ENCODE measurements at places on chromosomes 7 and 10. TPM values are rescaled to one million over a fixed set of nuclear protein-coding genes. Genes with fewer than 3 reads are reported as not detected.

Gene CFAP69
- total RNA-seq = not detected

Gene PNLIPRP3
- total RNA-seq = not detected

Gene CFAP58
- 0.28 TPM for total RNA-seq

Gene PDE1C
- not detected for total RNA-seq

Gene RALA
- total RNA-seq = 31.9 TPM

Gene CCDC3
- total RNA-seq = not detected

DNA sequence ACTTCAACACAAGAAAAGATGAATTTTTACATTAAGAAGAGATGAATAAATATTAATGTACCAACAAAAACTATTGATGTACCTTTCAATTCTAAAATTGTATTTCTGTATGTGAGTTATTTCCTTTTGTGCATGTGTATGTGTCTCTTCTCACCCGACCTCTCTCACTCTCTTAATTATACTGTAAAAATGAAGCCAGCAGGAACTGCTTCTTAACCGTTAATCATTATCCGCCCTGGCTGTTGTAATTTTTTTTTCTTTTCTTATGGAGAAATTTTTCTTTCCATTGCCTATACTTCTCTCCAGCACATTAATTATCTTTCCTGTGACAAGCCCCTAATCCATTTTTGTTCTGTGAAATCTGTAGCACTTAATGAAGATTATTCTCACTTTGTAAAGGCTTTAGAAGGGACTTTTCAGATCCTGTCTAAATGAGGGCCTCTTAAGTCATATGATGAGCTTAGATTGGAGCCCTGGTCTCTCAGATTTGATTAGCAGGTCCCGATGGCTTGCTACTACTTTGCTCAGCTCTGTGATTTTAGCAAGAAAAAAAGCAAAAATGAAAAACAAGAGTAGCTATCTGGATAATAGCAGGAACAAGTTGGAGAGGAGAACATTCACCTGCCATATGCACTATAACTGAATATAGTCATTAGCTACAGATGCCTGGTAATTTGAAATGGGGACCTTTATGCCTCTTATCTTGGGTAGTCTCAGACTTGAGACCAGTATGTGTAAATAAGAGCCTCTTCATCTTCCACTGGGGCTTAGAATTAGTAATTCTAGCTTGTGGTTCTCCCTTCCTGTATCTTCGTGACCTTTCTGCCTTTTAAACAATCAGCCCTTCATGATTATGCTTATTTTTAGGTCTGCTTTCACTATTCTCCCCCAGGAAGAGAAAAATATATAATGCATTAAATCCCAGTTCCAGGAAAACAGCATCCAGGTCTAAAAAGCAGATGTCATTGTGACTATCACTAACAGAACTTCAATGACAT is 80.0 kb upstream of the COL1A2 start:
- H3K4me1 ChIP-seq = no peaks in the 10 kb centered on the region
- no peak overlapping the region for H3K27ac ChIP-seq
- H3K4me3 ChIP-seq = no peak overlapping the region
- DNase-seq = no peak

- no peak overlapping the region for H3K4me3 ChIP-seq
- H3K27me3 ChIP-seq = no peaks in the 10 kb centered on the region
- H3K27ac ChIP-seq = no peak overlapping the region
- no peaks in the 10 kb centered on the region for H3K4me1 ChIP-seq
These were observed 527.6 kb downstream of the PHTF2 start for GRCh38 chr7:78326189-78326588.

DNA sequence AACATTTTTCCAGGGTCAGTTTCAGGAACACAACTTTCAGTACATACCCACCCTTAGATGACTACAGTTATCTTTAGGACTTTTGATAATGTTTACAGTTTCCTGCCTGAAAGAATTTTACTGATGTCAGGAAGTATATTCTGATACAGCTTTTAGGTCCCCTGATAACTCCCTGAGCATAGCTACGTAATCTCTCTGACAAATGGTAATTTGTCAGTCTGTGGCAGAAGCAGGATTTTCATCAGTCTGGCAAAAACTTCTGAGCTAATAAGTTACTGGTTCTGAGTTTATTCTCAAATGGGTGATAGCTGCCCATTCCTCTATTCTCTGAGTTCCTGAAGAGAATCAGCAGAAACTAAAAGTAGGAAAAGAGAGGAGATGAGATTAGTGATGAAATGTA is 270.1 kb upstream of the MTPN start:
- peaks cover 2% of the 10 kb centered on the region for H3K4me1 ChIP-seq
- no peak overlapping the region for H3K4me3 ChIP-seq
- no peaks in the 10 kb centered on the region for H3K36me3 ChIP-seq

- H3K27ac ChIP-seq = no peak overlapping the region
- H3K36me3 ChIP-seq = peaks cover 36% of the 10 kb centered on the region
- peaks cover 21% of the 10 kb centered on the region for H3K4me1 ChIP-seq
- no peaks in the 10 kb centered on the region for H3K27me3 ChIP-seq
These were observed 114.3 kb downstream of the LMBR1 start for GRCh38 chr7:156778668-156779067.

DNA sequence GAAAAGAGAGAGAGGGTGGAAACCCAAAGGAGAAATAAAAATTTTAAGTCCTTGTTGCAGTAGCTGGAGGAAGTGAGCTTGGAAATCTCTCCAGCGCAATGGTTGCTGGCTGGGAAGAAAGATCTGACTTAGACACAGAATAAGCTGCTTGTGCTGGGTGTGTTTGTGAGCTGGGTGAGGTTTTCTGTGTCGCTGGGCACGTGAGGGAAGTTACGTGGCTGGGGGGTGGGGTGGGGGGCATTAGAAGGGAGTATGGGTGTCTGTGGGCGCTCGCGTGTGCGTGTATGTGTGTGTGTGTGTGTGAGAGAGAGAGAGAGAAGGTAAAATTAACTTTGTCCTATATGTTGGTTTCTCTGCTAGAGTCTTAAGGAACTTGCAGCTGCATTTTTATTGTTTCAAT is 11.6 kb downstream of the TCF7L2 start:
- H3K4me3 ChIP-seq = no peak overlapping the region
- H3K27ac ChIP-seq = no peak overlapping the region
- H3K36me3 ChIP-seq = no peaks in the 10 kb centered on the region

DNA sequence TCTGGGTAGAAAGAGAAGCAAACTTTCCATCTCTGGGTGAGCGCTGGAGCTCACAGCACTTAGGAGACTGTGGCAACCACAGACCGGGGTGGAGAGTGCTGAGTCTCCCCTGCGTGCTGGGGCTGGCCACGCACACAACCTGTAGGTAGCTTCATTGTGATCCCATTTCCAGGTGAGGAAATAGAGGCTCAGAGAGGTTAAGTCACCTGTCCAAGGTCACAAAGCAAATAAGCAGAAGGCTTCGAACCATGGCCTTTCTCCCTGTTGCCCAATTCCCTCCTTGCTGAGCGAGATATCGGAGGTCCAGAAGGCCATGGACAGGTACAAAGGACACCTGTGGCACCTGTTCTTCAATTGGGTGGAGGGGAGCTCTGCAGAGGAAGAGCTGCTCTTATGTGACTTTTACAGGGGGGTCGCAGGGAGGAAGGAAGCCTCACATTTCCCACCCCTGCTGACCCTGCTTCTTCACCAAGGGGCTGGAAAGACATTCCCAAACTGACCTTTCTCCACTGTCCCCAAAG is 39.4 kb downstream of the ZCCHC24 start:
- H3K27ac ChIP-seq = no peak overlapping the region
- peaks cover 6% of the 10 kb centered on the region for H3K27me3 ChIP-seq
- no peak for DNase-seq
- H3K4me3 ChIP-seq = no peak overlapping the region
- H3K36me3 ChIP-seq = no peaks in the 10 kb centered on the region

DNA sequence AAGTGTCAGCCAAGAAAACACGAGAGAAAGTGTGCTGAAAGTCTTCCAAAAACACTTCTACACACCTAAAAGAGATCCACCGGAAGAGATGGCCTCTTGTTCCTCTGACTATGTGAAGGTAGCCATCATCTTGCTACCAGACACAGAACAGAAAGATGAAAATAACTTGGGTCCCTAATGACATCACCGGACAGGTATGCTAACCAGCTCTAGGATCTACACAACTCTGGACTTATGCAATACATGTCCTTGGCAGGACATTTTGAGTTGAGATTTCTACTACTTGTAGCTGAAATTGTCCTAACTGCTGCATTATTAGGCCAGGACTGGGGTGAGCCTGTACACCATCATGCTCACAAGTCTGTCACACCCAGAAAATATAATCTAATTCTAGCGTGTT is 358.7 kb downstream of the ELMO1 start:
- peaks cover 18% of the 10 kb centered on the region for H3K4me1 ChIP-seq
- DNase-seq = no peak
- H3K27me3 ChIP-seq = no peaks in the 10 kb centered on the region
- H3K36me3 ChIP-seq = peaks cover 44% of the 10 kb centered on the region
- no peak overlapping the region for H3K27ac ChIP-seq
- H3K4me3 ChIP-seq = no peak overlapping the region

DNA sequence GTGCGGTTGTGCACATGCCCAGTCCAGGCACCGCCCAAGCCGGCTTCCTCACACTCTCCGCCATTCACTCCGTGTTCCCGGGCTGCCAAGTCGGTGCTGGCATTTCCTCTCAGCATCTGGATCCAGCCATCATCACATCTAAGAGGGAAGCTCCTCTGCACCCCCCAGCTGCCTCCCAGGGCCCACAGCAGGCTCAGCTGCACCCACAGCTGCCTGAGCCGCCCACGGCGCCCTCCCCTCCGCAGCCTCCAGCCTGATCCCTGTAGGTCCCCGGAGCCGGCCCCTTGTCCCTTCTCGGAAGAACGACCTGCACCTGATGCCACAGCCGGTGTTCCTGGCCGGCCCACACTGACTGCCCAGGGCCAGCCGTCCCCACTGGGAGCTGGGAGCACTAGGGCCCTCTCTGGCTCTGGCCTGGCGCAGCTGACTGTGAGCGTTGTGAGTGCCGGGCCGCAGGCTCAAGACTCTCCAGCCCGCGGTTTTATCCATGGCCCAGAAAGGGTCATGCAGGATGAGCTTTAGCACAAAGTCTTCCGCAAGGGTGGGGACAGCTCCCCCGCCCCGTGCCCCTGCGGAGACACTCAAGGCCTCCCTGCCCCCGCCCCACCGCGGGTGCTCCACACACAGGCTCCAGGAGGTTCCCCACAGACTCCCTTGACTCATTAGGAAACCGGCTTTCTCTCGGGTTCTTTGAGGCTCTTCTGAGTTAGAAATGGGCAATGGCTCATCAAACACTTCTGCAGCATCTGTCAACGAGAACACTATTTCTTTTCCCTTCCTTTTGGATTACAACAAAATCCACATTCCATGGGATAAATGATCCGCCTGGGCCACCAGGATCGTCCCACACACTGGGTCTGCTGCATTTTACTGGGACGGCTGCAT is 31.2 kb downstream of the CFAP46 start:
- DNase-seq = peak; percentile 23
- no peak overlapping the region for H3K27ac ChIP-seq
- no peaks in the 10 kb centered on the region for H3K27me3 ChIP-seq
- peaks cover 2% of the 10 kb centered on the region for H3K4me1 ChIP-seq

DNA sequence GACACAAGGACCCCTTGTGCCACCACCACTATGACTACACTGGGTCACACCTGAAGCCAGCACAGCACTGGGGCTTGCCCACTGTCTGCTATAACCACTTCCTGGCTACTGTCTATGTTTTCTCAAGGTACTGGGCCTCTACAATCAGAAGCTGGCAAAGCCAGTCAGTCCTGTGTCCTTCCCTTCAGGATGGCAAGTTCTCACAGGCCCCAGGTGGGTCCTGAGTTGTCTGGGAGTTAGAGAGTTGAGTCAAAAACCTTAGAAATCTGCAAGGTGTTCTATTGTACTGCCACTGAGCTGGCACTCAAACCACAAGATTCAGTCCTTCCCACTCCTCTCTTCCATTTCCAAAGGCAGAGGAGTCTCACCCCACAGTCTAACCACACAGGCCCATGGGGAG is 705.5 kb downstream of the IPMK start:
- H3K27ac ChIP-seq = no peak overlapping the region
- no peaks in the 10 kb centered on the region for H3K27me3 ChIP-seq
- H3K36me3 ChIP-seq = no peaks in the 10 kb centered on the region
- H3K4me1 ChIP-seq = no peaks in the 10 kb centered on the region
- no peak for DNase-seq

DNA sequence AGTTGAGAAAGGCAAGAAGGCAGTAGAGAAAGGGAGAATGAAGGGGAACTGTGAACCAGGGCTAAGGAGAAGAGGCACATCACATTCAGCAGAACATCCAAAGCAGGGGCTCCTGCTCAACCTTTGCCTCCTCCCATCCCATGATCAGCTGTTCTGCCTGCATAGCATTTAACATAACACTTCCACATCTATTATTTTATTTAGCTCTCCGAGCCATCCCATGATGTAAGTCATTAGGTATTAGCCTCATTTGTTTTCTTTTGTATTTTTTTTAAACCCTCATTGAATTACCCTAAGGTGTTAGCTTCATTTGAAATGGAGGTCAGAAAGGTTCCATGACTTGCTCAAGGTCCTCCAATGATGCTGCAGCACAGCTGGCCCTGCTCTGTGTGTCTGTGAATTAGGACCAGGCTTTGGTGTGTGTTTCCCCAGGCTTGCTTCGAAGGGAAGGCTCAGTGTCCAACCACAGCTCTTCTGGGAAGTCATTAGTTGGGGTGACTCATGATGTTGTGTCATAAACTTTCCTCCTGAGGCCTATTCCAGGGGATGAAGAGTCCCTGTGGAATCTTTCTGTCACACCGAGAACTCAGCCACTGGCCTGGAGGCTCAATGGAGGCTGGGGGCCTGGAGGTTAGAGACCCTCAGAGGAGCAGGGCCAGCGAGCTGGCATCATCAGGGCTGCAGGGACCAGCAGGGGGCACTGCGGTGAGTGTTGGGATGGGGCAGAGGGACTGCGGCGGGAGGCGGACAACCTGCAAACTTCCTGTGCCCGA is 16.5 kb downstream of the NPFFR1 start:
- H3K27me3 ChIP-seq = peaks cover 11% of the 10 kb centered on the region
- no peak overlapping the region for H3K27ac ChIP-seq
- H3K4me1 ChIP-seq = peaks cover 12% of the 10 kb centered on the region

GRCh38 chr10:12684784-12685183 is 316.7 kb downstream of the CCDC3 start:
- H3K27ac ChIP-seq = no peak overlapping the region
- peaks cover 5% of the 10 kb centered on the region for H3K4me1 ChIP-seq
- no peaks in the 10 kb centered on the region for H3K36me3 ChIP-seq
- H3K4me3 ChIP-seq = no peak overlapping the region
